ENCODE measurements at places on chromosomes 5 and 9. TPM values are rescaled to one million over a fixed set of nuclear protein-coding genes. Genes with fewer than 3 reads are reported as not detected.

Gene RABEPK
- 28.4 TPM for total RNA-seq

Gene ZMAT2
- 24.3 TPM for total RNA-seq

Gene GRIA1
- 33.9 TPM for total RNA-seq

Gene PTTG1
- 16.6 TPM for total RNA-seq

Gene OMD
- 8.0 TPM for total RNA-seq

Gene SAXO1
- total RNA-seq = under 0.01 TPM

Gene SV2C
- total RNA-seq = not detected

Gene ANKRD33B
- total RNA-seq = 7.0 TPM

Gene MRPS27
- total RNA-seq = 91.0 TPM

Gene STC2
- total RNA-seq = 553 TPM

Gene TAF11L10
- total RNA-seq = not detected

Gene ADAM19
- 32.3 TPM for total RNA-seq

Gene ZNF366
- total RNA-seq = under 0.01 TPM

Gene ZFP37
- total RNA-seq = 4.5 TPM

Gene PPP3R2
- not detected for total RNA-seq

Gene OCLN
- total RNA-seq = 0.81 TPM

Gene PDE6A
- total RNA-seq = not detected

Gene TMEM215
- not detected for total RNA-seq

Gene SLC36A2
- not detected for total RNA-seq

Gene RNF208
- 0.85 TPM for total RNA-seq

Gene F2RL2
- 15.9 TPM for total RNA-seq

Gene GNA14
- total RNA-seq = 3.4 TPM

Gene SLC25A48
- not detected for total RNA-seq

Gene CMYA5
- 2.4 TPM for total RNA-seq

Gene NDFIP1
- 119 TPM for total RNA-seq

Gene MYO10
- total RNA-seq = 32.1 TPM

Gene PTGES
- 29.9 TPM for total RNA-seq

Gene ZFR
- total RNA-seq = 117 TPM

Gene CSNK1G3
- total RNA-seq = 69.6 TPM

Gene MTMR12
- 19.8 TPM for total RNA-seq

Gene PCDHB9
- total RNA-seq = 2.2 TPM

Gene MYOZ3
- total RNA-seq = 1.5 TPM

Gene HEMGN
- total RNA-seq = not detected

Gene BTNL8
- not detected for total RNA-seq

Gene PAIP1
- total RNA-seq = 86.0 TPM

Gene CCL27
- total RNA-seq = not detected

Gene PCYOX1L
- total RNA-seq = 4.2 TPM

All from hair follicle dermal papilla cell (primary cell).